ENCODE measurements at places on chromosomes 1 and 21. TPM values are rescaled to one million over a fixed set of nuclear protein-coding genes. Genes with fewer than 3 reads are reported as not detected.

- DNase-seq: no peak
Measured at GRCh38 chr1:78641558-78641957, 8.1 kb upstream of the IFI44 start.

The OR2T2 gene
- not detected for polyA plus RNA-seq

The LAPTM5 gene
- polyA plus RNA-seq: 20.2 TPM

DNA sequence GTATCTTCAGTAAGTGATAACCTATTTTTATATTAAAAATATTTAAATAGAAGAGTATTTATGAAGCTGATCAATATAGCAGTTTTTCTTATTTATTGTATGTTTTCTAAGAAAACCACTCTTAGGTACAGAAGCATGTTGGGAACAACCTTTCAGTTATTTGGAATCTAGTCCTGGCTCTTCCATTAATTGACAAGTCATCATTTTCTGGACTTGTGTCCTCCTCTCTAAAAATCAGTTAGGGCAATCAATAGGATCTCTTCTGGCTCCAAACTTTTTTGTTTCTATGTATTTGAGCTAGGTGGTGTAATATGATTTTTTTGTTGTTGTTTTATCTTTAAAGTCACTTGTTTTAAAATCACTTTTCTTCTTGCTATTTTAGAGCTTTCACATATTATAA lies 57.0 kb downstream of the ABCD3 start:
- no peak for DNase-seq

DNA sequence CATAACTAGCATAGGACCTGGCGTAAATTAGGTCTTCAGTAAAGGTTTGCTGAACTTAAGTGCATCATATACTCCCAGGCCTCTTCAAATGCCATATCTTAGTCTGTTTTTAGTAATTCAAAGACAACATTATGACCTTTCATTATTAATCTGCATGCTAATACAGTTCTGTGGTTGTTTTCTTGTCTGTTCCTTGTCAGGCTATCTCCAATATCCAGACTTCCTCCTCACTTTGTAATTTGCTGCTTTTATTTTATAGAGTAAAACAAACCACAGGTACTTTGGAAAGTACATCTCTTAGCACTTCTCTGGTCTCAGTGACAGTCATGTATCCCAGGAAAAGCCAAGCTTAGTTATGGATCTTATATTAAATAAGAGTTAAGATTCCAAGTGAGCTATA lies 65.1 kb upstream of the BMP8A start:
- no peak for DNase-seq

DNA sequence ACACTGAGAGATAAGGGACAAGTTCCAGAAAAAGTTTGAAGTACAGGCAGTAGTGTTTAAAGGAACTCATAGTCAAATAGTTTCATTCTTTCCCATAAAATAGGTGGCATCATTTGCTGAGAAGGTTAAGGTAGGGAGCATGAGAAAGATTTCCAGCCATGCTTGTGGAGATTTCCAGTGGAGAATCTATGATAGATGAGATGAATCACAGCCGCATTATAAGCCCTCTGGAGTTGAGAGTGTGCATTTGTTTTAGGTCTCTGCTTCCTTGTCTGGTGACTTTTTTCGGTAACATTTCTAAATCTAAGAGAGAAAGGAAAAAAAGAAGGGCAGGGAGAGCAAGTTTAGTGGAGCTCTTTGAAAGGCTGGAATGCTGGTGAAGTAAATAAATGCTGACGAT lies 108.7 kb downstream of the DISP1 start:
- no peak for DNase-seq

The B4GALT2 gene
- polyA plus RNA-seq: 14.4 TPM

The ZSWIM5 gene
- polyA plus RNA-seq: 6.9 TPM

DNA sequence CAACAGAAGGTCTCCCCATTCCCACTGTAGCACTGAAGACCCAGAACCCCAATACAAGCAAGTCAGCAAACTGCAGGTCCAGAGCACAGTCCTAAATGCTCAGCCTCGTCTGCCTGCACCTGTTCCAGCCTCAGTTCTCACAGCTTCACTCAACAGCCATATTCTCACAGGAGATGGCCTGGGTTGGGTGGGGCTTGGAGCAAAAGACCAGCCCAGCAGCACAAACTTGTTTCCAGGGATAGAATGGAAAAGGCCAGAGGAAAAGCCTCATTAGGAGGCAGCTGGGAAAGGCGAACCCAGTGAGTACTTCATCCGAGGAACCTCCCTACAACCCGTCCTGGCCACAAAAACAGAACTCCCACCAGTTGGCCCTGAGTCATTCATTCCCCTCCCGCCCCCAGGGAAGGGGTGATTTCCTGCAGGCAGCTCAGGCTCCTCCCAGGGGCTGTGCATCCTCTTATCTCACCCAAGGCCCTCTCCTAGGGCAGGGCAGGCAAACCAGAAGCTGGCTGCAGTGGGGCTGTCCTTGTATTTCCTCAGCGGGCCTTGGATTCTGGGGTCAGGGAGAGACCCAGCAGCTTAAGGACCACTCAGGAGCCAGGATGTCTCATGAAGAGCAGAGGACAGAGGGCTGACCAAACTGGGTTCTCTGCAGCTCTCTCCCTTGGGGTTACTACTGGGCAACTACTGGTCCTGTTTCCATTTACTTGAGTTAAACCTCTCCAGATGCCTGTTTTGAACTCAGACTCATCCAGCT lies 7.4 kb upstream of the MPL start:
- DNase-seq: peak; percentile 58

DNA sequence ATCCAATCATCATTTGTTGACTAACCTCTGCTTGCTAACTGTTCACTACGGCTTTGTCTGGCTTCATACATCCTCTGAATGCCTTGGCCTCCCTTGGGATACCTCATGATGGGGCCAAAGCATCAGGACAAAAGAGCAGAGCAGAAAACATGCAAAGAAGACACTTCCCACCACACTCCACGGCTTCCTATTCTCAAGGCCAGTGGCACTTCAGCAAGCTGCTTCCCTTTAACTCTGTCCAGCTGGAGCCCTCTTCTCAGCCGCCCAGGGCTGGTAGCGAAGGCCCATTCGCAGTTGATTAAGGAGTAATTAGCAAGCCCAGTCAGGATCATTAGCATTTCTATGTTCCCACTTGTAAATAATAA lies 224.3 kb upstream of the FGGY start:
- DNase-seq: no peak

The TMEM269 gene
- polyA plus RNA-seq: 0.07 TPM

The GPR52 gene
- polyA plus RNA-seq: 0.08 TPM

GRCh38 chr1:173222149-173223030 lies 15.3 kb upstream of the TNFSF4 start:
- DNase-seq: no peak

- no peak for DNase-seq
Measured at GRCh38 chr1:183702087-183702812, 49.1 kb upstream of the APOBEC4 start.

DNA sequence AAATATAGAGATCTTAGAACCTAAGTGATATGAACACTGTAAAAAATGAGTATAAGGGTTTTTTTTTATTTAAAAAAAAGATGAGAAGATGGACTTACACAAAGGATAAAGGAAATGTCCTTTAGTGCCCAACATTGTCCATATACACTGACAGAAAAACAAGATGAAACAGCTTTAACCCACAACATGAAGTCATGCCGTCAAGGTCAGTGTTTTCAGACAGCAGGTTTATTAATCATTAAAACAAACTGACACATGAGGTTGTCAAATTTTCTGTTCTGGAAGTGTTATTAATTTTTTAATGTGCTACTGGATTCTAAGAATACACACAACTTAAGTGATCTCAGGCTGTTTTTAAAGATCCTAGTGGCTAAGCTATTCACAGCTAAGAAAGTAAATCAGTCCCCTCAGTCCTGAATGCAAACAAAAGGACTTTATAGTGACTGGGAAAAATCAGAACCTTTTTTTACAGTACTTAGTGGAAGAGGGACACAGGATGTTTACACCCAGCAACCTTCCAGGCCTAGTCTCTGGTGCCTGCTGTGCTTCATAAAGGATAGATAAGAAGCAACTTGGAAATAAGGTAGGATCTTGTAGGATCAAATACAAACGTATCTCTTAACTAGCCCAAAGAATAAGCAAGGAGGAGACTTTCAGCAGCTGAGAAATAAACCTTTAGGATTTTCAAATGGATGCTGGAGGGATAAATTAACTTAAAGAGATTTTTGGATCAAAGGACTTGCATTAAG lies 21.9 kb upstream of the PKN2 start:
- DNase-seq: no peak

- DNase-seq: no peak
Measured at GRCh38 chr1:30724175-30724574, 790 bp upstream of the MATN1 start.

DNA sequence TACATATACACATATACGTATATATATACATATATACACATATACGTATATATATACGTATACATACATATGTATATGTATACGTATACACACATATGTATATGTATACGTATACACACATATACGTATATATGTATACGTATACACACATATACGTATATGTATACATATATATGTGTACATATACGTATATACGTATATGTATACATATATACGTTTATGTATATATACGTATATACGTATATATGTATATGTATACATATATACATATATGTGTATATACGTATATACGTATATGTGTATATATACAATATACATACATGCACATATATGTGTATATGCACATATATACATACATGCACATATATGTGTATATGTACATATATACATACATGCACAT lies 396.2 kb upstream of the DUSP10 start:
- DNase-seq: no peak

DNA sequence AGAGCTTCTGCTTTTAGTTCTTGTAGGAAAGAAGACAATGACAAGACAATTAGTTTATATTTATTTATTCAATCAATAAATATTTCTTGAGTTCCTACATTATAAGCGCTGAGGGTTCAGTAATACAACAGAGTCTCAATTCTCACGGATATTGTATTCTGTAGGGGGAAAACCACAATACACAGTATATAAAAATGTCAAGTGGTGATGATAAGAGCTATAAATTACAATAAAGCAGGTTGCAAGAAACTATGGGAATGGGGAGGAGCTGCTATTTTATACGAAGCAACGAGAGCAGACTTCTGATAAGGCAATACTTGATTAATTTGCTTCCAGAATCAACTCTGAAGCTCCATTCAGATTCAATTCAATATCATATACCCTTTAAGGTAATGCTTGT lies 10.6 kb upstream of the XCL1 start:
- no peak for DNase-seq

DNA sequence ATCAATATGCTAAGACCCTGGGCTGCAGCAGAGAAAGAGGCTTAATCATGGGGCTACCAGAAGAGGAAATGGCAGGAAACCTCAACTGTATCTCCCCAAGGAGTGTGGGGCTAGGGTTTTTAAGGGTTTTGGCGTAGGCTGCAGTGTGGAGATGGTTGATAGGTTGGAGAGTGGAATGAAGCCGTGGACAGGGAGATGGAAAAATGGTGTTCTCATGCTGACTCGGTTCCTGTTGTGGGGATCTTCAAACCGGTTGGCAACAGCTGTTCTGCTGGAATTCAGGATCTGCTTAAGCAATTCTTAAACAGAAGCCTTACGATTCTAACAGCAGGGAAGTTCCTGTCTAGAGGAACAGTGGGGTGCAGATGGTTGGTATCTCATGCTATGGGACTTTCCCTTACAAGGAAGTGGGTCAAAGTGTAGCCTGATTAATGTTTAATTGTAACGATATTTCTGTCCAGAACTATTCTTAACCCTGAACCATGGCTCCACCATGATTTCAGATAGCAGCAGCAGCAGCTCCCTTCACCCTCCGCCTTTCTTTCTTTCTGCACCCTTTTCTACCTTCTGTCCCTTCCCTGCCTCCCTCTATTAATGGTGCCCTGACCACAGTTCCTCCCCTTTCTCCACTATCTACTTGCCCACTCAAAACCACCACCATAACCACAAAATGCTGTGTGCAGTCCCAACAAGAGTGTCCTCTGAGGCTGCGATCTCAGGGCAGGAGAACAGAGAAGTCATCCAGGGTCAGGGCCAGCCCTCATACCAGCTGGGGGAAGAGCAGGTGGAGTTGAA lies 30.8 kb downstream of the RSPH1 start:
- DNase-seq: no peak

The POLR3C gene
- polyA plus RNA-seq: 41.9 TPM

The FCRL1 gene
- 0.08 TPM for polyA plus RNA-seq

The LRRC7 gene
- 0.01 TPM for polyA plus RNA-seq

The PLA2G2F gene
- not detected for polyA plus RNA-seq

DNA sequence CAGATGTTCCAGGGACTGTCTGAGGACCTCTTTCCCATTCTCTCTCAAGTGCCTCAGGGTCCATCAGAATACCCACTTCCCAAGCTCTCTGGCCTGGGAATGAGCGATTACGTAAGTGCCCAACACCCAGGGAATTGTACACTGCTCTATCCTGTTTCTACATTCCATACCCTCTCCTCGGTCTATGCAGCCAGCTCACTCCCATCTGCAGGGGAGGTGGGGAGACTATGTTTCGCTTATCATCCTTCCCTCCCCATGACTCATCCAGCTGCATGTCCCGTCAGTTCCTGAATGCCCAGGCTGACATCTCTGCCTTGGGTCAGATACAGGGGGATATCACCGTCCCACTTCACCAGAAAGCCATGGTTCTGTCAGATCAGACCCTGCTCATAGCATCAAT lies 34.5 kb upstream of the CD1D start:
- no peak for DNase-seq

GRCh38 chr21:45308194-45309068 lies 20.7 kb upstream of the POFUT2 start:
- peak; percentile 71 for DNase-seq

Measured in ovary (tissue), 10 donors.